ENCODE measurements at places on chromosomes 5 and 9. TPM values are rescaled to one million over a fixed set of nuclear protein-coding genes. Genes with fewer than 3 reads are reported as not detected.

LCN1 gene
- total RNA-seq: not detected

PTPN3 gene
- 12.1 TPM for total RNA-seq

RICTOR gene
- total RNA-seq: 24.9 TPM

ZNF169 gene
- total RNA-seq: 3.6 TPM

PPP3R2 gene
- total RNA-seq: not detected

LCN9 gene
- total RNA-seq: 2.6 TPM

TMC1 gene
- not detected for total RNA-seq

ZFP62 gene
- total RNA-seq: 31.7 TPM

FCN2 gene
- not detected for total RNA-seq

SLC4A9 gene
- not detected for total RNA-seq

PTTG1 gene
- 24.9 TPM for total RNA-seq

NR4A3 gene
- 2.2 TPM for total RNA-seq

All from hepatocyte (in vitro differentiated cells).